ENCODE measurements at places on chromosomes 7 and 10. TPM values are rescaled to one million over a fixed set of nuclear protein-coding genes. Genes with fewer than 3 reads are reported as not detected.

- H3K27ac ChIP-seq = no peak overlapping the region
- H3K4me3 ChIP-seq = no peak overlapping the region
- H3K4me1 ChIP-seq = no peaks in the 10 kb centered on the region
- DNase-seq = no peak
Observed at GRCh38 chr7:134757938-134758337, 21.5 kb upstream of the CALD1 start.

Gene IKZF5
- total RNA-seq = 16.4 TPM

- no peak for DNase-seq
- H3K36me3 ChIP-seq = no peaks in the 10 kb centered on the region
- no peak overlapping the region for H3K4me3 ChIP-seq
- no peaks in the 10 kb centered on the region for H3K27me3 ChIP-seq
Observed at GRCh38 chr10:130141038-130141437, 4.8 kb downstream of the GLRX3 start.

DNA sequence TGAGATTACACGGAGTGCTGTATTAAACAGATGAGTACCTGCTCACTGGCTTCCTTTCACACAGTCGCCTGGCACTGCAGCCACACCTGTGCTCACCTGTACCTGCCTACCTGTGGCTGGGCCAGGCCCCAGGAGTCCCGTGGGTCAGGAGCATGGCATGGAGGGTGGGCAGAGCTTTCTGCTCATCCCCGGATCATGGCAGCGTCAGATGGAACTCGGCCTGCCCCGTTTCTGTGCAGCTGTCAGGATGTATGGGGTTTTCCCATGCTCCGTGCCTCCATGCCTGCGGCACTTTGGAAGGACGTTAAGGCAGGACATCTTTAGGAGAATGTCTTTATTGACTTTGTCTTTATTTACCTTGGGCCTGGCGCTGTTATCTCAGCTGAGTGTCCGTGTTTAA is 112.2 kb downstream of the MGMT start:
- H3K4me1 ChIP-seq = no peaks in the 10 kb centered on the region
- no peaks in the 10 kb centered on the region for H3K36me3 ChIP-seq
- no peak for DNase-seq
- no peaks in the 10 kb centered on the region for H3K27me3 ChIP-seq

Gene GARIN1A
- 2.7 TPM for total RNA-seq
